Activated naive CD4-positive, alpha-beta T cell (primary cell): ENCODE measurements at places on chromosomes 2 and 18.
A peak's percentile ranks its signal among the peaks of the same experiment; 100 is the strongest.

DNA sequence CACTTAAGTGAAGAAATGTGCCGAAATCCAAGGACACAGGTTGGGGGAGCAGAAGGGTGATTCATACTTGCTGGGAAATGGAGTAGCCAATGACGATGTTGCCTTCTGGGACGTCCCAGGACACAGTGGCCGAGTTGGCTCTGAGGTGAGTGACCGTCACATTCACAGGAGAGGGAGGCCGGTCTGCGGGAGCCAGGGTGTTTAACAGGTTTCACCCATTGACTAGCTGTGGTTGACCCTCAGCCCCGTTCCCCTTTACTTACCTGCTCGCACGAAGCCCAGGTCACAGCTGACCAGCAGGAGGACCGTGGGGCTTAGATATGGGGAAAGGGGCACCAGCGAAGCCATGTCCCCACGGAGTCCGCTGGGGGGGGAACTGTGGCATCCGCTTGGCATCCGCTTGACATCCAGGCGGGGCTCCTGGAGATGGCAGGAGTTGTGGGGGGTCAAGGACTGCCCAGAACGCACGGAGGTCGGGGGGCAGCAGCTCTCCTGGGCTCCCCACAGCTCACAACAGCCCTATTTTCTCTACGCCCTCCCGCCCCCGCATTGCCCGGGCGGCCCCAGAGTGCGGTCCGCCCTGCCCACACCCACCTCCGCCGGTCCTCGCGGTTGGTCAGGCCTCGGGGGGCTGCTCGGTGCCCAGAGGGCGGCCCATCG is 586 bp downstream of the FNDC4 start:
- no peak for DNase-seq

GRCh38 chr2:45506756-45507155 is 104.3 kb downstream of the SRBD1 start:
- DNase-seq, result no peak

DNA sequence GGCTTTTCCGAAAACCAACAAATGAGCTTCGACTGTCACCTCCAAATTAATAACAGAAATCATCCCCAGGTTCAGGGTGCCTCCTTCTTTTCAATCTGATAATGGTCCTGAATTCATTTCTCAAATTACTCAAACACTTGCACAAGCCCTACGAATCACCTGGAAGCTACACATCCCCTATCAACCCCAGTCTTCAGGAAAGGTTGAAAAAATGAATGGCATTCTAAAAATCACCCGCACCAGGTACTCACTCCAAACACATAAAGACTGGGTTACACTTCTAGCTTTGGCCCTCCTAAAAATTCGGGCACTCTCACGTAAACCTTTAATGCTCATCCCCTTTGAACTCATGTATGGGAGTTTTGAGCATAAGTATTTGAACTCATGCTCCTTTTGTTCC is 23.9 kb downstream of the EIF2AK2 start:
- no peak for DNase-seq

DNA sequence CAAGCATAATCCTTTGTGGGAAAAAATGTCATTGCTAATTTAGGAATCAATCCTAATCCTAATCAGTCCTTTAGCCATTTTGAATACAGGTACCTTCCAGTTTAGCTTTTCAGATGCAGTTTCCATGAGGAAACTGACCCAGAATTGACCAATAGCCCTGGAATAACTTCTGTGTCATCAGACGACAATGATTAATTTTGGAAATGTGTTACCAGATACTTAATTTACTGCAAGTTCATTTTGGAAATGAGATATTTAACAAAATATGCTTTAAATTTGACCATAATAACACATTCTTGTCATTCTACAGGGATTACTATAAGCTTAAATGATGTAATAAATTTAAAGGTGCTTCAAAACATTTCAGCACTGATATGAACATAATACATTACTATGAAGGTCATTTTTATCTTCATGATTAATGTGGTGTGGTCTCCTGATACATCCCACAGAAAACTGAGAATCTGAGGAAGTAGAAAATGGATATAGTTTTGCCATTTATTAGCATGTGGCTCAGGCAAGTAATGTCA is 129.8 kb upstream of the SH3BP4 start:
- no peak for DNase-seq

DNA sequence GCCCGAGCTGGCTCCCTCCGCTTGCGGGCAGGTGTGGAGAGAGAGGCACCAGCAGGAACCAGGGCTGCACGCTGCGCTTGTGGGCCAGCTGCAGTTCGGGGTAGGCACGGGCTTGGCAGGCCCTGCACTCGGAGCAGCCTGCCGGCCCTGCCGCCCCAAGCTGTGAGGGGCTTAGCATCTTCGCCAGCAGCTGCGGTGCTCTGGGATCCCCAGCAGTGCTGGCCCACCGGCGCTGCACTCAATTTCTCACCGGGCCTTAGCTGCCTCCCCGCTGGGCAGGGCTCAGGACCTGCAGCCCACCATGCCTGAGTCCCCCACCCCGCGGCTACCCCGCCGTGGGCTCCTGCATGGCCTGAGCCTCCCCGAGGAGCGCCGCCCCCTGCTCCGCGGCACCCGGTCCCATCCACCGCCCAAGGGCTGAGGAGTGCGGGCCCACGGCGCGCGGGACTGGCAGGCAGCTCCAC is 434.4 kb upstream of the RGPD4 start:
- DNase-seq, result no peak

GRCh38 chr2:150467621-150467963 is 19.9 kb downstream of the RND3 start:
- DNase-seq, result no peak

DNA sequence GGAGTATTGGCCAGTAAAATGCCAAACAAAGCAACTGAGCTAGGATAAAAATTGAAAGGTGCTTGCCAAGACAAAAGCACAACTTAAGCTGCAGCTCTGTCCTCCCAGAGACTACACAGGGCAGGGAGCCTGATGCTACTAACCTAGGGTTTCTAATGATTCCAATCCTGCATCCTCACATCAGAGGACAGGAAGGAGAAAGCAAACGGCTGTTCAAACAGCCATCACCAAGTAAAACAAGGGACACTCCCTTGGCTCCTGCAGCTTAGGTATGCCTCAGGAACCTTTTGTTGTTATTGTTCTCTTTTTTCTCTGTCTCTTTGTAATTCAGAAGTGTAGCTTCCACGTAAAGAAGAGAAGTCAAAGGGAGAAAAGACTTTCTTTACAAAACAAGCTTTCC is 99.5 kb downstream of the TCF4 start:
- DNase-seq, result no peak

DNA sequence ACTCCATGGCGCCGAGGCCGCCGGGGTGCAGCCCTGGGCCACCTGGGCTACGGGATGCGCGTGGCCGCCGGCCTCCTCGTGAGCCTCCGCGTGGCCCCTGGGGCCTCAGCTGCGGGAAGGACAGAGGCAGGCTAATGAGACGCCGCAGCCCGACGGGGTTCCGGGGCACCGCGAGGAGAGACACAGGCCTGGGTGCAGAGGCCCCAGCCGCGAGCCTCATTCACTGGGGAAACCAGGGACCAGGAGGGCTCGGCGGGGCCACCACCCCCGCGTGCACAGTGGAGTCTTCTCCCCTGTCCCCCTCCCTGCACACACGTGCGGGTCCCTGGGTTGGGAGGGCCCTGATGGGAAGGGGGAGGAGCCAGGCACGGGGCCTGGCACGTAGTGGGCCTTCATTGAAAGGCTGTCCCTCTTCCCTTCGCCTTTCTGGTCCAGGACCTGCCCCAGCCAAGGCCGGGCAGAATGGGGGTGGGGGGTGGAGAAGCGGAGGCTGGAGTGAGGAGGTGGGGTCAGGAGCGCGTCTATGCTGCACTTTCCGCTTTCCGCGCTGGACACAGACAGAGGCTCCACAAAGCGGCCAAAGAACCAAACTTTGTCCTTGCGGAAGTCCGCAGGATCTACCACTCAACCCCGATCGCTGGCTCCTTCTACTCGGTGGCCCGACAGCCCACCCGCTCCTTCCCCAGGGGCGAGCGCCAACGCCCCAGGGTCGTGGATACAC is 9.1 kb downstream of the ALPP start:
- no peak for DNase-seq

DNA sequence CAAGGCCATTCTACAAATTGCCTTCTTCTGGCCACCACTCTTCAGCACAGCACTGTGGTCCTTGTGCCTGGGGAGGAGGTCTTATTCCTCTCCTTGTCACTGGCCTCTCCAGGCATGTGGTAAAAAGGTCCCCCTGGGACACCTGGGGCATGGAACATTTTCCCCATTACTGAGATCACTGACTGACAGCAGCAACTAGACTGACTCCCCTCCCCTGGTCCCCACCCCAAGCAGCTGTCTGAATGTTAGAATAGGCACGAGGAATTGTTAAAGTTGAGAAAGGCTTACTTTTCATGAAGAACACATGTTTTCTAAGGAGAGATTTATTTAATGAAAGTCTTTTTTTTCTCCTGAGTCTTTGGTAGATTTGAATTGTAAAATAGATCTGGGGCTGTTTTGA is 39.5 kb upstream of the RTN4 start:
- DNase-seq, result no peak

DNA sequence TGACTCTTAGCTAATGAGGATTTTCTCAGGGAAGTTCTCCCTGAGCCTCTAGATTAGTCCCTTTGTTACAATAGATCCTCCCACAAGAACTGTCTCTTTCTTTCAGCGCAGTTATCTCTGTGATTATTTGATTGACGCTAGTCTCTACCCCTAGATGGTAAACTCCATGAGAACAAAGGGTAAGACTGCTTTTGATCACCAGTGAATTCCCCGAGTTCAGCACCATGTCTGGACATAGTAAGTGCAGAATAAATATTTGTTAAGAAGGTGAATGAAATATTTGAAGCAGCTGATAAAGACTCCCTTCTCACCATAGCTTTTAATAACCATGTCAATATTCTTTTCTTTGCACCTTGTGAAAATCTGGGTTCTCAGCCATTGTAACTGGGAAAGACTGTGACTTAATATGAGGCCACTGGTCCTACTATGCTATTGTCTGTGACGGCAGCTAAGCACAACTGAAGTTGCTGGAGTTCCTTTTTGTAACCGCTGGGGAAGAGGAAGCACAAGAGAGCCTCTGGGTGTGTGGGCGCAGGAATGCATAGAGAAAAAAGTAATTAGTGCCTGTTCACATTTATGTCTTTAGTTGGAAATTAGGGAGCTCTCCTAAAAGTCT is 214.7 kb downstream of the TGIF1 start:
- DNase-seq, result no peak

GRCh38 chr2:17749753-17750438 is 3.7 kb downstream of the SMC6 start:
- no peak for DNase-seq

DNA sequence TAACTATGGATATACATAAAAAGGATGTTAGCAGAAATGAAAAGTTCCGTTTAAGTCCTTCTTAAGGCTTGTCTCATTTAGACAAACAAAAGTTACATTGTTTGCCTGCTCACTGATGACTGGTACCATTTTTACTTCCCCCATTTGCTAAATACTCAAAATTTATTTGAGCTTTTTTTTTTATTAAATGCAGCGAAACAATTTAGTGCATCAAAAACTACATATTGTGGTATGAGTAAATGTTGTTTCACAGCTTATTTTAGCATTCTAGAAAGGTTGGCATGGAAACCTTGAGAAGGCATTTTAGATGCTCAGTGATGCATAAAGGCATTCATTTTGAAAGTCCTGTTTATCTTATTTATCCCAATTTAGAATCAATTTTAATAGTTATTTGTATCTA is 100.0 kb downstream of the MAP2 start:
- no peak for DNase-seq

GRCh38 chr2:122595065-122595464 is 839.6 kb downstream of the TSN start:
- DNase-seq, result no peak

DNA sequence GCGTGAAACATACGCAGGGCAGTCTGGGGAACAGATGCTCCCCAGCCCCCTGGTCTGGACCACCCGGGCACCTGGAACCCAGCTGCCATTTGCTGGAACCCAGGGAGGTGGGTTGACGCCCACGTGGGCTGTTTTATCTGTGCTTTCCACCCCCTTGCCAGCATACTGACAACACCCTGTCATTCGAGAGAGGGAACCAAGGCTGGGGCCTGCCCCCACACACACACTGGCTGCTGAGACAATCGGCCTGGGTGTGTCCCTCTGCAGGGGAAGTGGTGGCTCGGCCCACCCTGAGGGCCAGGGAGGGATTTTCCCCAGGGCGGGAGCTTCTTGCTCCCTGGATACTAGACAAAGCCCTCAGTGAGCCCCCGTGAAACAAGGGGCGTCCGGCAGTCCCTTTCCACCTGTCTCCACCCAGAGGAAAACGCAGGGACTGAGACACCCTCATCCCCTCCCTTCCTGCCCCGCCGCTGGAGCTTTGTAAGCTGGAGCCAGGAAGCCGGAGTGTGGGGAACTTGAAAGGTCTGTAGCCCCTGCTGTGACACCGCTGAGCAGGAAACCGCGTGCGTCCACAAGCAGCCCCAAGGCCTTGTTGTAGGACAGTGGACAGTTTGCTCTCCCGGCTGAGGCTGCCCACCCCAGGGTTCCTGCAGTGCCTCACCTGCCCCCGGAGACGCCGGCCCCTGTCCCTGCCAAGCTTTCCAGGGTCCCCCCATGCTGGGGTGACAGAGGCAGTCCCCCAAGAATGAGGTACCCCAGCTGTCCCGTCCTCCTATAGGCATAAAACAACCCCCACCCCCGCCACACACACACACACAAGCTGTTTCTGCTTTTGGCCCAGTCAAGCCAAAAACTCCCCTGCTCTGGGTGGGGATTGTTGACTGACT is 14.1 kb upstream of the KLF11 start:
- peak; percentile 22 for DNase-seq

GRCh38 chr2:70959851-70960832 is 18.3 kb upstream of the ANKRD53 start:
- no peak for DNase-seq

- no peak for DNase-seq
Measured at GRCh38 chr2:109087055-109087663, 41.8 kb upstream of the SH3RF3 start.

- DNase-seq, result no peak
Measured at GRCh38 chr2:167187978-167188967, 300.0 kb downstream of the XIRP2 start.
